Hematopoietic multipotent progenitor cell treated with erythropoietin and hydrocortisone succinate and interleukin-3 and kit ligand, for 17 days (in vitro differentiated cells): ENCODE measurements at places on chromosomes 4 and X.

GRCh38 chr4:34943741-34944386, 1300.5 kb downstream of the ARAP2 start:
- DNase-seq, result no peak

DNA sequence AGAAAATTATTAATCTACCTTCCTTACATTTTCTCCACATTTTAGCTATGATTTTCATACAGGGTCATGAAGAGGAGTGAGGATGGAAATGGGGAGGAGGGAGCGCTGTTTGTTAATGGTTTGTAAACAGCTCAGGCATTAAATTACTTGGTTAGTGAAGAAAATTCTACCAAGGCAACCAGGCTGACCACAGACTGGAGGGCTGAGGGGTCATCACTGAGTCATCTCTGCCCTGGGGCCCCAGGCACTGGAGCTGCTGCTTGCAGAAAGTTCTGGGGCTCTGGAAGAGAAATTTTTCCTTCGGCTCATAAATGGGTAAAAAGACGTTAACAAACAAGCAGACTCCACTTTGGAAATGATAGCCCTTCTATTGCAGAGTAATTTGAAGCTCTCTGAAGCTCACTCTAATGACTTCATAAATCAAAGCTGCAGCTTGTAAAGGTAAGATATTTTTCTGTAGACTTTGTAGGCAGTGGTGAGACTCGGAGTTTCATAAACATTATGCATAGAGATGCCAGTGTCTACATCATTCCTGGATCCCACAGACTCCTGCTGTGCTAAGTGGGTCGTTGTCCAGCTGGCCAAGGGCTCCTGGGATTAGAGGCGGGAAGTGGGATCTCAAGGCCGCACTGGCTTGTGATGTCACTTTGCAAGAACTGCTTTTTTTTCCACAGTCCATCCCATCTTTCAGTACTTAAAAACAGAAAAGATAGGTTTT, 159.6 kb downstream of the PTTG2 start:
- DNase-seq, result no peak

GRCh38 chr4:128600996-128601871, 208.3 kb upstream of the JADE1 start:
- DNase-seq, result no peak

GRCh38 chr4:3353752-3354454, 61.1 kb downstream of the RGS12 start:
- no peak for DNase-seq

GRCh38 chr4:183347566-183347965, 25.3 kb upstream of the CLDN24 start:
- no peak for DNase-seq

DNA sequence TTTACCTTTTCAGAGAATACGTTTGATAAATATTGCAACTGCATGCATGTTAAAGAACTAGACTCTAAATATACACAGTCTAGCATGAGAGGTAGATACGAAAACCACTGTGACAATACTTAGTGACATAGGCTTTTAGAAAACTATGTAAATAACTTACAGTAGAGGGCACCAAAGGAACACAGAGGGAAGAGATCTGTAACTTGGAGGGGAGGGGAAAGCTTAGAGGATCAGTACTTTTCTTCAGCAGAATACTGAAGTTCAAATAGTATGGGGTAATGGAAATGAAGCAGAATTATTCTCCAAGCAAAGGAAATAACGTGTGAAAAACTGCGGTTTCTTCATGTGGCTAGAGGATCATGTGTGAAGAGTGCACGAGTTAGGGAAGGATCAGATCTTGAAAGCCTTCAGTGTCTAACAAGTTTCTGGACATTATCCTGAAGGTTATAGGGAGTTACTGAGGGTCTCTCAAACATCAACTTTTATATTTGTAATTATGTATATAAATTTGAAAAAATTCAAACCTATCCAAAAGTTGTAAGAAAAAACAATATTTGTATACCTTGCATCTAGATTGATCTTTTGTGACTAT, 264.3 kb downstream of the NPFFR2 start:
- no peak for DNase-seq

GRCh38 chr4:128974136-128974581, 119.2 kb downstream of the SCLT1 start:
- no peak for DNase-seq

- DNase-seq, result no peak
Observed at GRCh38 chr4:140277576-140277975, 95.9 kb upstream of the SCOC start.

- DNase-seq, result no peak
Observed at GRCh38 chr4:148204171-148204570, 238.0 kb downstream of the NR3C2 start.
